PC-3 (cell line): ENCODE measurements at places on chromosomes 16 and 17. TPM values are rescaled to one million over a fixed set of nuclear protein-coding genes. Genes with fewer than 3 reads are reported as not detected.

The MMP28 gene
- 1.6 and 2.4 TPM in 2 replicates for total RNA-seq

The CBX4 gene
- 53.5 and 75.4 TPM in 2 replicates for total RNA-seq

The SOST gene
- total RNA-seq: not detected in 2 replicates

The PYDC1 gene
- total RNA-seq: not detected in 2 replicates

The CA7 gene
- not detected in 2 replicates for total RNA-seq

DNA sequence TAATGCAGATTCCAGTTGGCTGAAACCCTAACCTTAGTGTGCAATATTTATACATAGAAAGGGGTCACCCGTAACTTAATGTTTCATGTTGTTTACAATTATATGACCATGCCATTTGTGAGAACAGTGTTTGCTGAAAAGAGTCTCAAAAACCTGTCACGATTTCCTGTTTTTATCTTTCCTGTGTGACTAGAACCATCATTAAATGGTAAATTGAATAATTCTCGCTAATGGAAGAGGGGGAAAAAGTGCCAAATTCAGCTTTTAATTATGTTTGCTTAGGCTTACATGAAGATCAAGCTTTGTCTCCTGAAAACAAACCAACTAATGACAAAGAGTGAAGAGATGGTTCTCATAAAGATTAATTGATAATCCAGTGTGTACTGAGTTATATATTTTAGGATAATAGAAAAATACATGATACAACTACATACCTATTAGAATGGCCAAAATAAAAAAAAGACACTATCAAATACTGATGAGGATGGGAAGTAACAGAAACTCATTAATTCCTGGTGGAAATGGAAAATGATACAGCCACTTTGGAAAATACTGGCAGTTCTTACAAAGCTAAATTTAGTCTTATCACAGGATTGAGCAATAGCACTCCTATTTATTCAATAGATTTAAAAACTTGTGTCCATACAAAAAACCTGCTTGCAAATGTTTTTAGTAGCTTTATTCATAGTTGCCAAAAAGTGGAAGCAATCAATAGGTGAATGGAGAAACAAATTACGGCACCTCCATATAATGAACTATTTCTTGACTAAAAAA, 141.7 kb downstream of the CDK5R1 start:
- H3K4me1 ChIP-seq: peaks cover 10% of the 10 kb centered on the region; the same call in 1 of the 2 replicates
- H3K4me3 ChIP-seq: no peak overlapping the region
- DNase-seq: peak; percentile 16
- no peaks in the 10 kb centered on the region for H3K36me3 ChIP-seq
- H3K27me3 ChIP-seq: no peaks in the 10 kb centered on the region
- H3K27ac ChIP-seq: no peak overlapping the region

DNA sequence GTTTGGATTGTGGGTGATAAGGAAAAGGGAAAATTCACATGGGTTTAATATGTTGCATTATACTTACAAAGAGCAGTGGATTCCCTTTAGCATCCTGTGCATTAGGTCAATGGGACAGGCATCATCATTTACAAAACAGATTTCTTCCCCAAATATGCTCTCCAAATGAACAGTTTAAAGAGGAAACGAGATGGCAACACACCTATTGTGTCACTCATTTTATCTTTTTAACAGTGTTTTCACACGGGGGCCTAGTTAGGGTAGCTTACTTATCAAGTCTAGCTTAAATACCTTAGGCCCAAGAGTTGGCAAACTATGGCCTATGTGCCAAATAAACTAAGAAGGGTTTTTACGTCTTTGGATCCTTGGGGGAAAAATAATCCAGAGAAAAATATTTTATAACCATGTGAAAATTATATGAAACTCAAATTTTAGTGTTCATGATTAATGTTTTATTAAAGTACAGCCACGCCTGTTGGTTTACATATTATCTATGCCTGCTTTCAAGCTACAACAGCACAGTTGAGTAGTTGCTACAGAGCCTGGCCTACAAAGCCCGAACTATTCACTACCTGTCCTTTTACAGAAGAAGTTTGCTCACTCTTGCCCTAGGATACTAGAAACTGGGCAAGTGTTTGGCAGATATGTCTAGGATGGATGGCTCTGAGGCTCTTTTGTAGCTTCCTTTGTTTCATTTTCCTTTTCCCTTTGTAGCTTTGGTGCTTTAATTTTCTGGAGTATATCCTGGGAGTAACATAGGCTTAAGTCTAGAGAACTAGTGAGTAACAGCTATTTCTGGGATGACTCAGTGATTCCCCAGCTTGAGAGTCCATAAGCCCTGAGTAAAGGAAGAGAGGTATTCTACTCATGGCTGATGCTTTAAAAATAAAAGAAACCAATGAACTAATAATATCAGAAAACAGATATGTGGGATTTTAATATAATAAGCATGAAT, 12.4 kb downstream of the NUP93 start:
- no peaks in the 10 kb centered on the region for H3K27me3 ChIP-seq
- peaks cover 30% of the 10 kb centered on the region for H3K4me1 ChIP-seq
- peak; percentile 65 for DNase-seq
- no peak overlapping the region; the same call in 1 of the 2 replicates for H3K4me3 ChIP-seq

- no peaks in the 10 kb centered on the region for H3K4me1 ChIP-seq
- no peaks in the 10 kb centered on the region for H3K27me3 ChIP-seq
- no peak for DNase-seq
- H3K4me3 ChIP-seq: no peak overlapping the region
- no peak overlapping the region for H3K27ac ChIP-seq
Observed at GRCh38 chr16:75043175-75043895, 44.5 kb downstream of the ZNRF1 start.

- peaks cover 3% of the 10 kb centered on the region; the same call in 1 of the 2 replicates for H3K4me1 ChIP-seq
- peak; percentile 68 for DNase-seq
- no peaks in the 10 kb centered on the region for H3K27me3 ChIP-seq
- H3K4me3 ChIP-seq: no peak overlapping the region
- H3K36me3 ChIP-seq: no peaks in the 10 kb centered on the region
Observed at GRCh38 chr16:23124315-23124714, 24.9 kb downstream of the USP31 start.

DNA sequence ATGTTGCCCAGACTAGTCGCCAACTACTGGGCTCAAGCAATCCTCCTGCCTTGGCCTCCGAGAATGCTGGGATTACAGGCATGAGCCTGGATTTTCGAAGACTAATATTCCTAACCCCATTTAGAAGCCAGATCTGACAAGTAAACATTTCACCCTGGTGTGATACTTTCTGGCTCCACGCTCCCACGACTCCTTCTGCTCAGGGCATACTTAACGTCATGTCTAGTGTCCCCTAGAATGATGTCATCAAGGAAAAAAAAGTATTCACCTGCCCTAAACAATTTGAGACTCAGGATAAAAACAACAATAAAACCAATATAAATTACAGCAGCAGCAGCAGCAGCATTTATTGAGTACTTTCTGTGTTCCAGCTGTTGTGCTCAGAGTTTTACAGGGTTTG, 13.2 kb downstream of the ITGB3 start:
- peaks cover 32% of the 10 kb centered on the region for H3K4me1 ChIP-seq
- H3K27ac ChIP-seq: peak overlapping the region; percentile 65
- H3K36me3 ChIP-seq: no peaks in the 10 kb centered on the region
- no peak for DNase-seq
- H3K27me3 ChIP-seq: no peaks in the 10 kb centered on the region
- H3K4me3 ChIP-seq: no peak overlapping the region

DNA sequence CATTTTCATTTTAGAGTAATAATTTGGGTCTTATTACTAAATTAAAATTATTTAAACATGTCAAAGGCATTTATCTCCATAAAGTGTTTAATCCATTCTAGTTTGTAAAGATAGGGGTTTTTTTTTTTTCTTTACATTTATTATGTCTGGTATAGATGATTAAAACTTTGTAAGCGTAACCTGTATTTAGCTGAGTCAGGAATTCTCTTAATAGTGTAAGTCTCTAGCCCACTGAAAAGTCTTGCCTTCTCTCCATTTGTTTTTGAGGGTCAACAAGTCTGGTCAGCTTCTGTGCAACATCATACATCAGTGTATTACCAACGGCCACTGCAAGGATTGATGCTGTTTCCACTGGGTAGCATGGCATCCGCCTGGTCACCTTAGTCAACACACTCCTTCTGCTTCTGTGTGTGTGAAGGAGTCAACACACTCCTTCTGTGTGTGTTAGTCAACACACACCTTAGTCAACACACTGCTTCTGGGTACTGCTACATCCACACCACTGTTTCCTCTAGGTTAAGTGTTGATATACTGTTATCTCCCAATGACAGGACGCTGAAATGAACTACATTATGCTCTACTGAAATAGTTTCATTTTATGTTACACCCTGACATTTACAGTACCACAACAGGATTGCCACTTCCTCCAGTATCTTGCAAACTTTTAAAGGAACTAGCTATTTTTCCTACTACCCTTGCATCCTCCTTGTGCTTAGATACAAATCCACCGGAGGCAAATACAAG, 37.3 kb upstream of the VWA3A start:
- H3K27me3 ChIP-seq: no peaks in the 10 kb centered on the region
- DNase-seq: no peak
- H3K36me3 ChIP-seq: peaks cover 15% of the 10 kb centered on the region; the same call in 1 of the 2 replicates
- H3K4me1 ChIP-seq: peaks cover 11% of the 10 kb centered on the region; the same call in 1 of the 2 replicates

GRCh38 chr17:78727476-78728229, 54.4 kb downstream of the CYTH1 start:
- H3K4me1 ChIP-seq: no peaks in the 10 kb centered on the region
- DNase-seq: no peak
- no peaks in the 10 kb centered on the region for H3K27me3 ChIP-seq
- H3K27ac ChIP-seq: no peak overlapping the region
- no peak overlapping the region for H3K4me3 ChIP-seq
- no peaks in the 10 kb centered on the region for H3K36me3 ChIP-seq

DNA sequence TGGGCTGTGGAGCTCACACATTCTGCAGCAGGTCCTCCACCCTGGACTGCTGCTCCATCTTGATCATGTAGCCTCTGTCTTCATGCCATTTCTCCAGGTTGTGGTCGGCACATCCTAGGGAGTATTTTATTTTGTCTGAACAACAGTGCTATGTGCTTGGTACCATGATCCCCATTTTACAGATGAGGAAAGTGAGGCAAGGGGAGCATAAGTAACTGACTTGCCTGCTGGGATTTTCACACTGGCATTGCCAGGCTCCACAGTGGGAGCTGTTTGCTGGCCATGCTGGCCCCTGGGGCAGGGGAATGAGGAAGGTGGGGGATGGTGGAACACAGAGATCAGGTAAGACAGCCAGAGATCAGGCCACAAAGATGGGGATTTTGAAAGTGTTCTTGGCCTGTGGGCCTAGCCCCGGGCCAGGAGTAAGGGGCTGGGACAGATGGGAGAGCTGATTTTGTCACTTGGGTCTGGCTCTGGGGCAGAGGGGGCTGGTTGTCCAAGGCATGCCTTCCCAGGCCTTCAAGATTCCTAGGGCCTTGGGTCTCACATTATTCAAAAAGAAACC, 9.3 kb upstream of the ZNF500 start:
- no peak overlapping the region for H3K27ac ChIP-seq
- H3K36me3 ChIP-seq: no peaks in the 10 kb centered on the region
- no peaks in the 10 kb centered on the region for H3K27me3 ChIP-seq

DNA sequence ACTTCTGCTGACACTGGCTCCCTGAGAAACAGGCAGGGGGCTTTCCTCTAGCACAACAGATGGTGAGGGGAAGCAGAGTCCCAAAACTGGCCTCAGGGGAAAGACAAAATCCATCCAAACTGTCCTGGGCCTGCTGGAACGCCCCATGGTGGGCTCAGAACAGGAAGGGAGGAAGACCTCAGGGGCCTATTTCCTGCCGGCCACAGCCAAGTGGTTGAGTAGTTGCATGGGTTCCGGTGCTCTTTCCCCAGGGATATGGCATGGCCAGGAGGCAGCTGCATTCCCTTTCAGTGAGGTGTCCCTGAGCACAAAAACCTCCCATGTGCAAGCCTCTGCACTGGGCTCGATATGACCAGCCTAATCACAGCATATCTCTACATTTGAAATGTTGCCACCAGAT, 303.0 kb upstream of the IRX5 start:
- no peaks in the 10 kb centered on the region for H3K36me3 ChIP-seq
- no peaks in the 10 kb centered on the region for H3K27me3 ChIP-seq
- H3K4me3 ChIP-seq: no peak overlapping the region
- no peak overlapping the region for H3K27ac ChIP-seq

GRCh38 chr16:58272855-58273254, 22.0 kb downstream of the PRSS54 start:
- H3K36me3 ChIP-seq: no peaks in the 10 kb centered on the region
- DNase-seq: no peak
- no peak overlapping the region for H3K4me3 ChIP-seq
- no peaks in the 10 kb centered on the region for H3K4me1 ChIP-seq
